ENCODE measurements at places on chromosomes 2 and 18.
A peak's percentile ranks its signal among the peaks of the same experiment; 100 is the strongest.

GRCh38 chr2:193818801-193819499 lies 1624.2 kb upstream of the TMEFF2 start:
- DNase-seq: no peak

DNA sequence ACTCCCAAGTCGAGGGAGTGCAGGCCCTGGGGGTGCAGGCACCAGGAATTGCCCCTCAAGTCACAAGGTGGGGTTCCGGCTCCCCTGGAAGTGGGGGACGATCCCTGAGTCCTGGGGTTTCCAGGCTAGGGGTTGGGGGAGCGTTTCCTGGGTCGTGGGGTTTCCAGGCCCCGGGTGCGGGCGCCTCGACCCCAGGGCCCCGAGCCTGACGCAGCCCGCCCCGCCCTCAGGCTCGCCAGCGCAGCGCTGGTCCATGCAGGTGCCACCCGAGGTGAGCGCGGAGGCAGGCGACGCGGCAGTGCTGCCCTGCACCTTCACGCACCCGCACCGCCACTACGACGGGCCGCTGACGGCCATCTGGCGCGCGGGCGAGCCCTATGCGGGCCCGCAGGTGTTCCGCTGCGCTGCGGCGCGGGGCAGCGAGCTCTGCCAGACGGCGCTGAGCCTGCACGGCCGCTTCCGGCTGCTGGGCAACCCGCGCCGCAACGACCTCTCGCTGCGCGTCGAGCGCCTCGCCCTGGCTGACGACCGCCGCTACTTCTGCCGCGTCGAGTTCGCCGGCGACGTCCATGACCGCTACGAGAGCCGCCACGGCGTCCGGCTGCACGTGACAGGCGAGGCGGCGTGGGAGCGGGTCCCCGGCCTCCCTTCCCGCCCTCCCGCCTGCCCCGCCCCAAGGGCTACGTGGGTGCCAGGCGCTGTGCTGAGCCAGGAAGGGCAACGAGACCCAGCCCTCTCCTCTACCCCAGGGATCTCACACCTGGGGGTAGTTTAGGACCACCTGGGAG lies 12.0 kb downstream of the SIGLEC15 start:
- DNase-seq: peak; percentile 30

DNA sequence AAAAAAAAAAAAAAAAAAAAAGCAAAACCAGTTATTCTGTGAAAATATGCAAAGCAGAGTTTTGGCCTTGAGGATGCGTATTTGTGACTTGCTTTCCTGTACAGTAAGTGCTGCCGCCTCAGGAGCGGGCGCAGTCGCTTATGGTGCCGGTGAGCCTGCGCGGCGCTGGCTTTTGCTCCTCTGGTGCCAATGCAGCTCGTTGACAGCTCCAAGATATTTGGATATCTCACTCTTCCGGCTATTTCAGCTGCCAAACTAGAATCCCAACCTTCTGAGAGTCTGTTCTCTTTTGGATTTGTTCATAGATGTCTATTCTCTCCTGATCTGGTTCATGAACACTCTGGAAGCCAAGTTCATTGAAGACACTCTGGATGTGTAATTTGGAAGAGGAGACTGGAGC lies 184.1 kb downstream of the AGAP1 start:
- DNase-seq: no peak

- no peak for DNase-seq
Observed at GRCh38 chr18:50080316-50080715, 114.6 kb downstream of the MYO5B start.

- DNase-seq: no peak
Observed at GRCh38 chr2:100781523-100782379, 38.2 kb upstream of the NPAS2 start.

GRCh38 chr2:208485390-208485789 lies 78.8 kb downstream of the PTH2R start:
- no peak for DNase-seq

DNA sequence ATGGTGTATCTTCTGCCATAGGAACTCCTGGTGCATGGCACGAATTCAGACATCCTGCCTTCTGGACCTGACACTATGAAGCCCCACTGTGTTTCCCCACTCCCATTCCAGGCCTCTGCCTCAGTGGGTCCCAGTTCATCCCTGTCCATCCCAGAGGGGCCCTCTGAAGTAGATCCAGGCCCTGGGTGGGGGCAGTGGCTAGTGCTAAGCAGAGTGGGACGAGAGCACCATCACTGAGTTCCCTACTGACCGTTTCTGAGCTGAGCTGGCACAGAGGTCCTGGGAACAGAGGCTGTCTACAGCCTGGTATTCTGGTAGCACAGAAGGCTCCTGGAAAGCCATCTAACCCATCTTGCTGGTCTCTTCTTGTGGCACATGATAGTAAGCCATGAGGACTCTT lies 54.0 kb downstream of the ATOH8 start:
- DNase-seq: no peak

- DNase-seq: no peak
Observed at GRCh38 chr18:22219568-22220355, 50.4 kb downstream of the GATA6 start.

DNA sequence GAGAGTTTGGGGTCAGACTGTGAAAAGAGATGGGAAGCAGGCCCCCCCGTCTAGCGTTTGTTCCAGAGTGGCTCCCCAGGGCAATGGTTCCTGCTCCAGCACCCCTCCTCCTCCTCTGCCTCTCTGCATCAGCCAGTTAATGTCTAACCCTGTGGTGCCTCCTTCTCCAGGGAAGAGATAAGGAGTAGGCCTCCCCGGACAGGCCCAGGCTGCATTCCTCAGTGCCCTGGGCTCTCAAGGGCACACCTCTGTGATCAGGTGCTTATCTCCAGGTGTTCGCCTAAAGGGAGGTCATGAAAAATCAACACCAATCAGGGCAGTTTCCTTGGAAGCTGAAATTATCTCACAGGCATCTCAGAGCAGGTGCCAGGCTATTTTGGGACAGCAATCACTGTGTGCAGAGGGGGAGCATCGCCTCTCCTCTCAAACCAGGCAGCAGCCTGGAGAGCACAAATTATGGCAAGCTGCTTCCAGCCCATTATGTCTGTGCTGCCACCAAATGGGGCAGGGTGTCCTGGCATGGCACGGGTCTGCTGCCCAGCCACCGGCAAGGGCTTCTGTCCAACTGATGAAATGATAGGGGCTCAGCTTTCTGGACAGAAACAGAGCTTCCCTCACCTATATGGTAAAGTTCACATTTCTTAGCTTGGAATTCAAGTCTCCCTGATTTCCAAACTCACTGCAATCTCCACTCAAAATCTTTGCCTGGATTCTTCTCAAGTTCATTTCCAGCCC lies 255.8 kb upstream of the SLC14A2 start:
- no peak for DNase-seq

DNA sequence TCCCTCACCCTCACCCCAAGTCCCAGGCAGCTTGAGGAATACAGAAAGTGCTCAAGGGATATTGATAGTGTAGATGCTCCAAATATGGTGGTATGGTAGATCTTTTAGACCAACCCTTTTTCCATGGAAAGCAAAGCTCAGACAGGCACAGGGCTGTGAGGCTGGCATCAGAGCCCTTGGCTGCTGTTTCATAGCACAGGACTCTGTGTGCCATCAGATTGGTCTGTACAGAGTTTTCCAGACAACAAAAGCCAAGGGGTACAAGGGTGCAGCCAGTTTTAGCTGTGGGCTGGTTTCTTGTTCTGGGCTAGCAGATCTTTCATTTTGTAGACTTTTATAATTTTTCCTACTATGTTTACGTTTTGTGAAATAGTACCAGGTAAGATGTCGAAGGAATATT lies 296.9 kb upstream of the TNP1 start:
- no peak for DNase-seq

GRCh38 chr2:140117386-140117785 lies 1337.2 kb upstream of the NXPH2 start:
- no peak for DNase-seq

DNA sequence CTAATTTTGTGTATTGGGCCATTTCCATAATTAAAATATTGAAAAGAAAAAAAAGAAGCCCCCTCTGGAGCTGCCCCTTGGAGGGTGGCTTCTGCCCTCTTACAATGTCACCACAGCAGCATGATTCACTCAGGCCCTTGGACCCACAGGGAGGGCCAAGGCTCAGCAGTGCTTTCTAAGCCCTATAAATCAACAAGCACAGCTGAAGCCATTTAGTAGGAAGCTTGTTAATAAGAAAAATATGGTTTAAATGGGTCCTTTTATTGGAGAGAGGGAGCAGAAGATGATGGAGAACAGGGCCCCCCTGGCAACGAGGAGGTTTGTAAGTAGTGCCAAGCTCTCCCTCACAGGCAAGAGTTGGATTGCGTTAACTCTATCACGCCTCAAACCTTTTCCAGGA lies 107.6 kb upstream of the FZD7 start:
- no peak for DNase-seq

DNA sequence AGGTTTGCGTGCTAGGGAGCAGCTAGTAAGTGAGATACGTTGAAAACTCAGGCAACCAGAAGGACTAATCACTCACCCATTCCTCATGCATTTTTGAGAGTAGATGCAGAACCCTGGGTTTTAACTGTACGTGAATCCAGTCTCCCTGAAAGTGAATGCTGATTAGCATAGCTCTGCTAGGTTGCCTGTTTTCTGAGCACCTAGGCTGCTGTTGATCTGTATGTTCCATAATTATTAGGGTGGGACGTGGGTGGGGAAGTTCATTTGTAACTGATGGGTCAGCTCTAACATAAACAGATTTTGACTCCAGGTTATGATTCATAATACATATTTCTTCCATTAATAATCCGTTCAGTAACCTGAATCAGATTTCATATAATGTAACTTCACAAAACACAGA lies 379.0 kb upstream of the FANCL start:
- DNase-seq: no peak

- DNase-seq: no peak
Observed at GRCh38 chr18:12017081-12017480, 35.8 kb downstream of the IMPA2 start.

DNA sequence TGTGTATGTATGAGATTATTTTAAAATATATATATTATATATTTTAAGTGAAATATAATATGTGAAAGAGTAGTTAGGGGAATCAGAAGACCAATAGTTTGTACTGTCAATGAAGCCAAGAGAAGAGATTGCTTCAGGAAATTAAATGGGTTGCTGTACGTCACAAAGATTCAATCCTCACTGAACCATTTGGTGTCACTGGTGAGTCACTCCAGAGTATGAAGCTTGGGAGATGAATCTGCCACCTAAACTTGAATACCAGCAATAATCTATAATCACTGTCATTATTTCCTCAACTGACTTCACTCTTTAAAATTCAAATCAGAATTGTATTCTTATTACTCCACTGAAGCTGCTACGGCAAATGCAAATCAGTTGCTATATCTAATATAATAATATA lies 41.9 kb upstream of the SCN9A start:
- no peak for DNase-seq

DNA sequence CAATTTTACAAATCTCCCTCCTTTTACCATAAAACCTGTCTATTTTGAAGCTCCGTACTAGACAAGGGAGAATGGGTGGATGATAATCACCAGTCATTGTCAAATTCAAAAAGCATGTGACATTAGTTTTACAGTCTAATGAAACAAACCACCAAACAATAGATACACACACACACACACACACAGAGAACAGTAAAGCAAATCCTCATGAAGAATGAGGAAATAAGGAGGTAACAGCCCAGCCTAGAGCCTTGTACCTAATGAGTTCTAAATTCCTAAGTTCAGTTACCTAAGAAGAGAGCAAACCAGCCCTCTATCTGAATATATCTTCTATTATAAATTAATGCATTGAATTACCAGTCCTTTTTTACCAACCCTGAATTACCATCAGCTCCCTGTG lies 36.8 kb upstream of the BZW1 start:
- DNase-seq: no peak

DNA sequence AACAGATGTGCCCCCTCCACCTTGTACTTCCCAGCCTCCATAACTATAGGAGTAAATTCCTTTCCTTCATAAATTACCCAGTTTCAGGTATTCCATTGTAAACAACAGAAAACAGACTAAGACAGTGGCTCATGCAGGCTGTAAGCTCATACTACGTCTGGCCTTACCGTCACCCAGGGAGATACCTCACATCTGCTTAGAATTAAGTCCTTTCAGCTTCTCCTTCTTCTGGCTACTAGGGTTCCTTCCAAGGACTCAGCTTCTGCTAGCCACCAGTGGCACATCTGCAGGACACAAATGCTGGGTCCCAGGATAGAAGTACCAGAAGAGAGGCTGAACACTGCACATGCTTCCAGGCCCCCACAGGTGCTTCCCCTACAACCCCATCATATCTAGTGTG lies 22.4 kb upstream of the FEZ2 start:
- no peak for DNase-seq

- no peak for DNase-seq
Observed at GRCh38 chr2:176784633-176785200, 427.9 kb upstream of the HNRNPA3 start.
